ENCODE measurements at places on chromosomes 13 and 19.

DNA sequence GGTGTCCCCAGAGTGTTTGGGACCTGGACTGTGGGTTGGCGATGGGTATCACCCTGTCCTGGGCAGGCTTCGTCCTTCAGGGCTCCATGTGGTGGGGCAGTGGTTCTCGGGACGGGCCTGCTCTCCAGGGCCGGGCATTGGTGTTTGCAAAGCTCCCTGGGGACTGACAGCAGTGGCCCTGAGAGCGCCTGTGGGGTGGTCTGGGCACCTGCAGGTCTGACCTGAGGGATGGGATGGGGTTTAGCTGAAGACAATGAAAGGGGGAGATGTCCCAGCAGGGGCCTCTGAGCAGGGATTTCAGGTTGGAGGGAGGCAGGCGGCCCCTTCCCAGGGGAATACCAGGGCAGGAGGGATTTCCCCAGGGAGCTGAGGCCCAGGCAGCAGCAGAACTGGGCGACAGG is 68.3 kb upstream of the MCF2L start:
- no peak for DNase-seq

DNA sequence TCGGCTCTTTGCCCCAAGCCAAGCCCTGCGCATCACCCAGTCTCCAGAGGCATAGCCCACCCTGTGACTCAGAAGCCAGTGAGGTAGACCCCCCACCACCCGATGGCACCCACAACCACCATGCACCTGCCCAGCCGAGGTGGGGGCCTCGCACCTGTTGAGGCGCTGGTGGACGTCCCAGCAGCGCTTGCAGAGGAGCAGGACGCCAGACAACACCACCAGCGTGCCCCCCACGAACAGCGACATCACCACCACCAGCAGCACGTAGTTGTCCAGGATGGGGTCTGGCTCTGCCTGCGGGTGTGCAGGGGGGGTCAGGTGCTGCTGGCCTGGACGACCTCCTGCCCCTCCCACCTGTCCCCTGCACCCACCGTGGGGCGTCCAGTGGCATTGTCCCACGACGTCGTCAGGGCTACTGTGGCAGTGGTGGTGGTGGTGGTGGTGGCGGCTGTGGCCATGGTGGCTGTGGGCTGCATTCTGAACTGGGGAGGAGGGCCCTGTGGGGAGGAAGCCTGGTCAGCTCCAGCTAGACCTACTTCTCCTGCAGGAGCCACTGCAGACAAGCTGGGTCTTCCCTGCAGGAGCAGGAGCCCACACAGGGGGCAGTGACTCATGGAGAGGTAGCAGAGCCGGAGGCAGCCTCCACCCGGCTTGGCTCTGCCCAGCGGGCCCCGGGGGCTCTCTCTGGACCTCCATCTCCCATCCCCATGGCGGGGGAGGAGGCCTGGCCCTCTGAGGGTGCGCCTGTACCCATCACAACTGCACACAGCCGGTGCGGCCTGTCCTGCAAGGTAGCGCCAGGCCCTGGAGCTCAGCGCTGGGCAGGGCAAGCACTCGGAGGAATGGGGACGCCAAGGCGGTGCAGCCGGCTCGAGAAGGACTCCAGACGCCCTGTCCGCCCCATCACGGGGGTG is 1.9 kb downstream of the CBARP start:
- no peak for DNase-seq

DNA sequence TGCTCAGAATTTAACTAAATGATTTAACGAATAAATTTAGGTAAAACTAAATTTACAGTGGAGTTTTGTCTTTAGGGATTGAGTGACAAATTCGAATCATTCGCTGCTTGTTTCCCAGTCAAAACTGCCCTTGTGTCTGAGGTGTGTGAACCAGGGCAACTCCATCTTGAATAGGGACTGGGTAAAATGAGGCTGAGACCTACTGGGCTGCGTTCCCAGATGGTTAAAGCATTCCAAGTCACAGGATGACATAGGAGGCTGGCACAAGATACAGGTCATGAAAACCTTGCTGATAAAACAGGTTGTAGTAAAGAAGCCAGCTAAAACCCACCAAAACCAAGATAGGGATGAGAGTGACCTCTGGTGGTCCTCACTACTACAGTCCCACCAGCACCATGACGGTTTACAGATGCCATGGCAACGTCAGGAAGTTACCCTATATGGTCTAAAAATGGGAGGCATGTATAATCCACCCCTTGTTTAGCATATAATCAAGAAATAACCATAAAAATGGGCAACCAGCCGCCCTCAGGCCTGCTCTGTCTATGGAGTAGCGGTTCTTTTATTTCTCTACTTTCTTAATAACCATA is 10.2 kb upstream of the ANKRD10 start:
- no peak for DNase-seq

GRCh38 chr13:65789815-65790214 is 1440.3 kb downstream of the PCDH9 start:
- DNase-seq = no peak

DNA sequence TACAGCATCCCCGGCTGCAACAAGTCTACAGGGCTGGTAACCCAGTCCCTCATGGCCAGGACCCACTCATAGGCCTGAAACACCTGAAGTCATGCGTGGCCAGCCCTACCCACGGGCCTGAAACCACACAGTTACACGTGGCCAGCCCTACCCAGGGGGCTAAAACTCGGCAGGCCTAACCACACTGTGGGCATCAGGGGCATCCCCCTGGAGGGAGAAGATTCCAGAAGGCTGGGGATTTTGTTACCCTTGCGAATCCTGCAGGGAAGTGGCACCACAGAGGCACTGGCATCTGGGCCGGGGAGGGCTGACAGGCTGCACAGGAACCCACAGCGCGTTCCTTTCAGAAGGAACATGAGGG is 48.4 kb upstream of the C13orf46 start:
- no peak for DNase-seq

All from activated gamma-delta T cell (primary cell).